Left kidney (tissue), 8 donors: ENCODE measurements at places on chromosomes 3 and 15. TPM values are rescaled to one million over a fixed set of nuclear protein-coding genes. Genes with fewer than 3 reads are reported as not detected.

SPESP1 gene
- polyA plus RNA-seq = 6.9 TPM

SH2D7 gene
- polyA plus RNA-seq = 0.98 TPM

RARRES1 gene
- polyA plus RNA-seq = 12.6 TPM

ATP13A4 gene
- 1.3 TPM for polyA plus RNA-seq

NANOGP8 gene
- 0.76 TPM for polyA plus RNA-seq
